ENCODE measurements at places on chromosomes 1 and 21. TPM values are rescaled to one million over a fixed set of nuclear protein-coding genes. Genes with fewer than 3 reads are reported as not detected.

DNA sequence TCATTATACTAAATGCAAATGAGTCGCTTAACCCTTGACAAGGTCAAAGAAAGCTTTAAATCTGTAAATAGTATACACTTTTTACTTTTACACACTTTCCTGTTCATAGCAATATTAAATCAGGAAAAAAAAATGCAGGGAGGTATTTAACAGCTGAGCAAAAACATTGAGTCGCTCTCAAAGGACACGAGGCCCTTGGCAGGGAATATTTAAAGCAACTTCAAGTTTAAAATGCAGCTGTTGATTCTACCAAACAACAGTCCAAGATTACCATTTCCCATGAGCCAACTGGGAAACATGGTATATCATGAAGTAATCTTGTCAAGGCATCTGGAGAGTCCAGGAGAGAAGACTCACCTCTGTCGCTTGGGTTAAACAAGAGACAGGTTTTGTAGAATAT is 62.7 kb downstream of the CAPN2 start:
- H3K4me3 ChIP-seq: no peak overlapping the region
- H3K36me3 ChIP-seq: peaks cover 14% of the 10 kb centered on the region
- H3K4me1 ChIP-seq: peaks cover 13% of the 10 kb centered on the region
- no peak for DNase-seq

- no peak overlapping the region for H3K4me3 ChIP-seq
- H3K36me3 ChIP-seq: no peaks in the 10 kb centered on the region
- no peak for DNase-seq
- H3K27me3 ChIP-seq: no peaks in the 10 kb centered on the region
- H3K27ac ChIP-seq: no peak overlapping the region
- peaks cover 5% of the 10 kb centered on the region for H3K4me1 ChIP-seq
These were observed 10.6 kb downstream of the MAP3K21 start for GRCh38 chr1:233338102-233338501.

DNA sequence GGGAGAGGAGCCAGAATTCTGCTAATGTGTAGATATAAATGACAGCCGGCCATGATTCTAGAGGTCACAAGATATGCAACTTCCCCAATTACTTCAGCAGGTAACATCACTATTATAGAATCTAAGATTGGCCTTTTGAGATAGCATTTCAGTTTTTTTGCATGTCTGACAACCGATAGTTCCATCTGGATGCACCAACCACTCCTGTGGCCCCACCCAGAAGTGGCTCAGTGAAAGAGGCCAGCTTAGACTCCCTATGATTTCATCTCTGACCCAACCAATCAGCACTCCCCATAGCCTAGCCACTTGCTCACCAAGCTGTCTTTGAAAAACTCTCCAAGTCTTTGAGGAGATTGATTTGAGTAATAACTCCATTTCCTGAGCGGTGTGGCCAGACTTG is 30.3 kb upstream of the NUF2 start:
- no peak for DNase-seq
- no peaks in the 10 kb centered on the region for H3K27me3 ChIP-seq
- no peak overlapping the region for H3K4me3 ChIP-seq
- H3K36me3 ChIP-seq: no peaks in the 10 kb centered on the region

DNA sequence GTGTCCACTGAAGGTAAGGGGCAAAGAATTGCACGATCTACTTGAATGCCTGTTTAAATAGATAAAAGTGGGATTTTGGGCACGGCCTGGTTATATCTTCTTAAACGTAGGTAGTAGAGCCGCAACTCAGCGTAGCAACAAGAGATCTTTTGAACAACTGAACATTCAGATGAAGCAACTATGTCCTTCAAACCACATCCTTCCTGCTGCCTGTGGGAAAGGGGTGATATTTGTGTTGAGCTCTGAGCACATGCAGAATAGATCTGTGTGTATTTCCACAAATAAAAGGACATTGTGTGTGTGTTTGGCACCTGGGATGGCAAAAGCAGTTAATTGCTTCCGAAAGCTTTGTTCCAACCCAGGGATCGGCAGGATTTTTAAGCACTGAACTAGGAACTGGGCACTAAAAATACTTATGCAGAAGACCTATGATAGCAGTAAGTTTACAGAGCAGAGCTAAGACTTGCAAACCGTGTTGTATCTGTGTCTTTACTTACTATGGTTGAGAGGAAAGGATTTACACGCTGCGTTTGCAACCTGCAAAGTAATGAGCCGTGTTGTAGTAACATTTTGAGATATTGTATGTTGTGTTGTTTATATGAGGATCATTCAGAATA is 333.4 kb downstream of the CHRM3 start:
- no peak overlapping the region for H3K27ac ChIP-seq
- no peaks in the 10 kb centered on the region for H3K36me3 ChIP-seq
- no peak for DNase-seq
- H3K27me3 ChIP-seq: no peaks in the 10 kb centered on the region

- no peak for DNase-seq
- H3K27ac ChIP-seq: no peak overlapping the region
- no peaks in the 10 kb centered on the region for H3K27me3 ChIP-seq
- H3K36me3 ChIP-seq: no peaks in the 10 kb centered on the region
These were observed 175.1 kb downstream of the CAMTA1 start for GRCh38 chr1:6960291-6960811.

GRCh38 chr1:57910782-57911181 is 486.9 kb upstream of the DAB1 start:
- no peaks in the 10 kb centered on the region for H3K36me3 ChIP-seq
- DNase-seq: no peak
- H3K27ac ChIP-seq: no peak overlapping the region
- H3K27me3 ChIP-seq: no peaks in the 10 kb centered on the region
- peaks cover 10% of the 10 kb centered on the region for H3K4me1 ChIP-seq

- H3K4me3 ChIP-seq: no peak overlapping the region
- H3K4me1 ChIP-seq: peaks cover 37% of the 10 kb centered on the region
- H3K27me3 ChIP-seq: no peaks in the 10 kb centered on the region
- peak; percentile 20 for DNase-seq
These were observed 418.8 kb downstream of the SIPA1L2 start for GRCh38 chr1:232211149-232211548.

GRCh38 chr1:200291106-200291505 is 118.7 kb downstream of the ZNF281 start:
- H3K27ac ChIP-seq: no peak overlapping the region
- no peak overlapping the region for H3K4me3 ChIP-seq
- no peak for DNase-seq
- H3K27me3 ChIP-seq: peaks cover 10% of the 10 kb centered on the region

- no peak overlapping the region for H3K27ac ChIP-seq
- H3K36me3 ChIP-seq: no peaks in the 10 kb centered on the region
- no peaks in the 10 kb centered on the region for H3K4me1 ChIP-seq
- no peaks in the 10 kb centered on the region for H3K27me3 ChIP-seq
These were observed 50.5 kb upstream of the GFI1 start for GRCh38 chr1:92536980-92537884.

TMEM125 gene
- 0.73 TPM for total RNA-seq

- H3K4me3 ChIP-seq: no peak overlapping the region
- no peak for DNase-seq
- no peak overlapping the region for H3K27ac ChIP-seq
- H3K36me3 ChIP-seq: peaks cover 3% of the 10 kb centered on the region
- no peaks in the 10 kb centered on the region for H3K27me3 ChIP-seq
- H3K4me1 ChIP-seq: peaks cover 14% of the 10 kb centered on the region
These were observed 4.7 kb downstream of the TMEM39B start for GRCh38 chr1:32077451-32077850.

All from neural progenitor cell (in vitro differentiated cells).